Immature natural killer cell (primary cell): ENCODE measurements at places on chromosomes 1 and 21. TPM values are rescaled to one million over a fixed set of nuclear protein-coding genes. Genes with fewer than 3 reads are reported as not detected.

DNA sequence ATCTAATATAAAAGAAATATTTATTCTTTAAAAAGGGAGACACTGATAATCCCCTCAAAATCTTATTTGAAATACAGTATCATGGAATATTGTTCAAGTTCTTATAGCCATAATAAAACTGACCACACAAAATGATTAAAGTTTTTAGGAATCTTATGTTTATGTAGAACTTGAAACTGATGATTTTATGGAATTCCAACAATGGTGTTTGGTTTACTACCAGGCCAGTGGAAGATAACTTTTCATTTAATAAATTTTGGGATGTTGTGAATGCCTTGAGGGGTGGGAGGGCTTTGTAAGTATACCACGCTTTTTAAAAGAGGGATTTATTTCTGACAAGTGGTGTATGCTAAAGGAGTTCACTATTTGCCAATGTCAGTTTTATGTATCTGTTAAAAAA, 87.7 kb downstream of the RAB3GAP2 start:
- DNase-seq: no peak

GRCh38 chr21:33492571-33492970, 1.1 kb upstream of the DNAJC28 start:
- no peak for DNase-seq

GRCh38 chr21:45919593-45919992, 62.0 kb upstream of the COL6A1 start:
- DNase-seq: no peak

DNA sequence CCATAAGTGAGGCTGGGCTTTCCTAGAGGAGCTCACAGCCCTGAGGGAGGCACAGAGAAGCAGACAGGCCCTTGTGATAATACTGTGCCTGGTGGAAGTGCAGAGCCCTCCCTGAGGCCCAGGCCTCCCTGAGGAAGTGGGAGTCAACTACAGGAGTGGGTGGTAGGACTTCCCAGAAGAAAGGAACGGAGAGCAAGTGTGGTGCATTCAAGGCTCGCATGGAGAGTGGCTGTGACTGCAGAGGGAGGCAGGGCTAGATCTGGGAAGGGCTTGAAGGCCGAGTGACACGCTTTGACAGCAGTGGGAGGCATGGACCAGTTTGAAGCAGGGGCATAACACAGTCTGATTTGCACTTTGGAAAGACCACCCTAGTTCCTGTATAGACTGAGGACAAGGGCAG, 37.3 kb downstream of the AZIN2 start:
- no peak for DNase-seq

GRCh38 chr1:151540982-151541377, 871 bp downstream of the TUFT1 start:
- DNase-seq: peak; percentile 10

HYI gene
- polyA plus RNA-seq: 4.5 TPM

TMEM82 gene
- polyA plus RNA-seq: not detected
